ENCODE measurements at places on chromosomes 6 and 20.
A peak's percentile ranks its signal among the peaks of the same experiment; 100 is the strongest.

GRCh38 chr6:113642001-113642713, 215.0 kb upstream of the MARCKS start:
- peak; percentile 96 for DNase-seq

- DNase-seq, result no peak
These were observed 1930.9 kb upstream of the DEFB115 start for GRCh38 chr20:29326376-29327070.

DNA sequence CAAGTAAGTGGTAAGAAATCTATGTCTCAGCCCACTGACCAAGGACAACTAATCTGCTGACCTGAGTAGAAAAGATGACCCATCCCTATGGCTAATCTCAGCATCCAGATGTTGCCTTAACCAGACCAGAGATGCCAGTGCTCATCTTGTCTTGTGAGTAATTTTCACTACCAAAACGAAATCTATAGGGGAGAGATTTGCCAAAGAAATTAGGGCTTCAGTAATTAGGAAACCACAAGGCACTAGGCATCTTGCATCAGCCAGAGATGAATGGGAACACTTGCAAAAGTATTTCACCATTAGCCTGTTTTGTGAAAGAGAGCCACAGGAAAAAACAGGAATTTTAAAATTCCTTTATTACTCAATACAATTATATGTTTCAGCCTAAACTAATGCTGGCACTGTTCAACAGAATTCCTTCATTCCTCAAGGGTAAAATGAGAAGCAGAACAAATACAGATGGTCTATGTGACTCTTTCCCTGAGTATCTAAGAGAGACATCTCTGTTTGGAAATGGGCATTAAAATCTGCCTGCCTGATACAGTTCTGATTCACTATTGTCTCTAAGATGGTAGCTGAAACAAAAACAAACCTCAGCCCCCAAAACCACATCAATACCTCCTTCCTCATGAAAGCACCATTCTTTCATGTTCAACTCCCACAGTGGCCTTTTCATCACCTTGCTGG, 87.8 kb downstream of the GMDS start:
- DNase-seq, result peak; percentile 53

GRCh38 chr6:170207586-170208181, 83.2 kb downstream of the DLL1 start:
- no peak for DNase-seq

GRCh38 chr6:44415449-44415848, 27.9 kb downstream of the CDC5L start:
- DNase-seq, result no peak

GRCh38 chr6:104046426-104046825, 813.3 kb downstream of the HACE1 start:
- DNase-seq, result no peak

- no peak for DNase-seq
These were observed 572.9 kb upstream of the NOX3 start for GRCh38 chr6:156028335-156029131.

- no peak for DNase-seq
These were observed 65.8 kb upstream of the CCDC167 start for GRCh38 chr6:37565267-37566110.

GRCh38 chr20:22768266-22769178, 184.2 kb upstream of the FOXA2 start:
- no peak for DNase-seq

GRCh38 chr6:36290668-36291620, 21.1 kb downstream of the PNPLA1 start:
- peak; percentile 99 for DNase-seq

DNA sequence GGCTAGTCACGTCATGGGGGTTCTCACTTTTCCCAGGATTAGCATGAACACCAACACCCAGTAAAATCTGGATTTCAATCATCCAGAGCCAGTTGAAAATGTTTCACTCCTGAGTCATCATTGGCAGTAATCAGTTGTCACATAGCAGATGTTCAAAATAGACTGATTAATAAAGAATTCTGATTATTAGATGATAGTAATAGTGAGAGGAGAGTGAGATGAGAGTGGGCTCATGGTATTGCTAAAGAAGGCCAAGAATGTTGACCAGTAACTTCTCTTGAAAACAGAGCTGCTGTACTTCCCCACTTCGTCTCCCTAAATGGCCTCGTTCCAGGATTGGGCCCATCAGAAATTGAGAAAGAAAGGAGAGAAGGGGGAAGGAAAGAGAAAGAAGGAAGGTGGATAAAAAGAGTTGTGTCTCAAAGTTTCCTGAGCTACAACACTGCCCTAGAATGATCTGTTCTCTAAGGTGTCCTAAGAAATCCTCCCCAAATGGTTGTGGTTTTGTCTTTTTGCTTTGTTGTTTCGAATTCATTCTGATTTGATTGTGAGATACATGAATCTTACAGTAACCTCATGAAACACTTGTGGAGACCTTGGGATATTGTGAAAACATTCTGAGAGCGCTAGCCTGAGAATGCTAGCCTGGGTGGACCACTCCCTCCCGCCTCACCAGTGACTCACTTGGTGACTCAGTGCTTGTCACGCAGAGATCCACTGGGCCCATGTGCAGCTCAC, 502.2 kb upstream of the JARID2 start:
- DNase-seq, result peak; percentile 96

DNA sequence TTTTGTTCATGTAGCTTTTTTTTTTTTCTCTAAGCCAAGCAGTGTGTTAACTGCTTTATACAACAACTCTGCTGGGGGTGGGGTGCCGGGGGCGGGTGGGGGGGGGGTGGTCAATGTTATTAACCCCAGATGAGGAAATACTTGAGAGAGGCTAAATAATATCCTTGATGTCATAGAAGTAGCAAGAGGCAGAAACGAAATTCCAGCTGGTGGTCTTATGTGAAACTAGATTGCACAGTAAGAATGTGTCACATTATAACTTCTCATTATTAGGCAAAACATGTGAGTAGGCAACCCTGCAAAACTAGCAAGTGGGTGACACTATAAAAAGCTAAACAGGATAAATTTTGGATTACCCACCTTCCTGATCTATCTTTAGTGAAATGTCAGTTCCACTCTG, 12.8 kb downstream of the MYLK4 start:
- peak; percentile 28 for DNase-seq

DNA sequence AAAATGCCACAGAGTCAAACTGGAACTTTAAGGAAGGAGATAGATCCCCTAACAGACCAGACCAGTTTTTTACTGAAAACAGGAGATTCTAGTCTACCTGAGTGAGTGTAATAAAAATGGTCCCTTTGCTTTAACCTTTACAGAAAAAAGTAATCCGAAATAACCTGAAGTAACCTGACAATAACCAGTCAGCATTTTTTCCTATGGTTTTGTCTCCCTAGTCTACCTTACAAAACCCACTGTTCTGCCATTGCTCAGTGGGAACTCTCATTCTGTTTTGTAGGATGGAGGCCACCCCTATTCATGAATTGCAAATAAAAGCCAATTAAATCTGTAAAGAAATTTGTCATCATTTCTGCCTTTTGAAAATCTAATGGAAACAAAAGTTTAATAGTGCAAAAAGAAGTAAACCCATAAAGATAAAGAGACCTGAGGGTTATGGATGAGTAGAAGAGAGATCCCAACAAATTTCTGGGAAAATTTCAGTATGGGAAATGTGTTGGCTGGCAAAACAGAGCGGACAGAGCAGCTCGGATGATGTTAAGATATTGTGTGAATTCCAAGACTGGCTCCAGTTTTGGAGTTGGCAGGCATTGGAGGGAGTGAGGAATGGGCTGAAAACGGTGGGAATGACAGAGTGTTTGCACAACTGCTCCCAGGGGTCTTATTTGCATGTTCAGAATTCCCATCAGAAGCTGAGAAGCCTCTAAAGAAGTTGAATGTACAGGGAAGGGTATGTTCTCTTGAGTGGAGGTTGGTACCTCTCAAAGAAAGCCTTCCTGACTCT, 104.7 kb upstream of the RALGAPA2 start:
- DNase-seq, result no peak

DNA sequence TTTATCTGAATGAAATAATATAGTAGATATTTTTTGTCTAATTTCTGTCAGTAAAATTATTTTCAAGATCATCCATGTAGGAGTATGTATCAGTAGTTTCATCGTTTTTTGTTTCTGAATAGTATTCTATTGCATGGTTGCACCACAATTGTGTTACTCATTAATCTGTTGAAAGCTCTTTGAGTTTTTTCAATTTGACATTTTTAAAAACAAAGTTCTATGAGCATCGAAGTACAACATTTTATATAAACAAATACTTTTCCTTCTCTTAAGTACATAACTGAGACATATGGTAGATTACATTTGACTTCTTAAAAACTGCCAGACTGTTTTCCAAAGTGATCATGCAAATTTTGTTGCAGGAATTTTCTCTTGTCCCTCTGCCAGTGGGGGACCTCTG, 1113.1 kb upstream of the CITED2 start:
- no peak for DNase-seq

DNA sequence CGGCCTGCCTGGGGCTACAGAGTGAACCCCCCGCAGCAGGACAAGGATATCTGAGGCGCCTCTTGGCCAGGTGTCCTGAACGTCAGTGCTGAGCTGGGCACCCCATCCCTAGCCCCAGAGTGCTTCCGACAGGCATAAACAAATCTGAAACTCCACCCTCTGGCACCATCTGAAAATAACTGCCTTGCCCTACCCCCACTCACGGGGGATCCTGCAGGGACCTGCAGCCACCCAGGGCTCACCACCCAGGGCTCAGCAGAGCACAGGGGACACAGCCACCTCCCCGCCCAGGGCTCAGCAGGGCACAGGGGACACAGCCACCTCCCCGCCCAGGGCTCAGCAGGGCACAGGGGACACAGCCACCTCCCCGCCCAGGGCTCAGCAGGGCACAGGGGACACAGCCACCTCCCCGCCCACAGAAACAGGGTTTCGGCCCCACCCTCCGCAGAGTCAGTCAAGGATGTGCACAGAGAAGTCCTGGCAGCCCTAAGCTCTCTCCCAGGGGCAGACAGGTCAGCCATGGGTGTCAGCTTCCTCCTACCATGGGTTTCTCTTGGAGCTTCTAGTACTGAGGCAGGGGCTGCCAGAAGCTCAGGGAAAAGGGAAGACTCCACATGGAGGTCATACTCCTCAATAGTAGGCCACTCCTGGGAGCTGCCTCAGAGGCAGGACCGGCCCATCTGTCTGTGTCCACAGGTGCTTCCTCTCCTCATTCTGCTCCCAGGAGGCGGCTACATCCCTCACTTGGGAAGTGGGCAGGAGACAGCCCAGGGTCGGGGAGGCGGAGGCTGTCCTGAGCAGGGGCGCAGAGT, 4.6 kb downstream of the UCKL1 start:
- no peak for DNase-seq

DNA sequence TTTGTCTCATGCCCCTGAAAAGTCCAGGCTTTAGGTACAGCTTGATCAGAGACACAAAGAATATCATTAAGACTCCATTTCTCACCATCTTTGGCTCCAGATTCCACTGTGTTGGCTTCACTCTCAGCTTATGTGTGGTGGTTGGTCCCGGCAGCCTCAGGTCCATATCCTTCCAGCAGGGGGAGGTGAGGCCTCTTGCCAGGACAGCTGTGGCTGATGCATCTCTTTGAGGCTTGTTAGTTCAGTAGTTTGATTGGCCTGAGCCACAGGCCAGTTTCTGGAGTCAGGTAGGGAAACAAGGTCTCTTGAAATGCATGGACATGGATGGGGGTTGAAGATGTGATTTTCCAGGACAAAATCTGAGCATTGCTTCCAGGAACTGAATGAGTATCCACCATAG, 62.4 kb downstream of the JAG1 start:
- peak; percentile 27 for DNase-seq

- DNase-seq, result no peak
These were observed 18.7 kb downstream of the RAMACL start for GRCh38 chr6:166567813-166568212.

GRCh38 chr20:4011226-4011975, 4.0 kb downstream of the RNF24 start:
- DNase-seq, result peak; percentile 77

- DNase-seq, result peak; percentile 86
These were observed 76.2 kb downstream of the FAM229B start for GRCh38 chr6:112163295-112164257.

- no peak for DNase-seq
These were observed 7.4 kb downstream of the SNX9 start for GRCh38 chr6:157830354-157831017.

GRCh38 chr6:1437553-1438406, 48.4 kb downstream of the FOXF2 start:
- no peak for DNase-seq

GRCh38 chr6:138467901-138468300, 31.4 kb downstream of the NHSL1 start:
- DNase-seq, result no peak

DNA sequence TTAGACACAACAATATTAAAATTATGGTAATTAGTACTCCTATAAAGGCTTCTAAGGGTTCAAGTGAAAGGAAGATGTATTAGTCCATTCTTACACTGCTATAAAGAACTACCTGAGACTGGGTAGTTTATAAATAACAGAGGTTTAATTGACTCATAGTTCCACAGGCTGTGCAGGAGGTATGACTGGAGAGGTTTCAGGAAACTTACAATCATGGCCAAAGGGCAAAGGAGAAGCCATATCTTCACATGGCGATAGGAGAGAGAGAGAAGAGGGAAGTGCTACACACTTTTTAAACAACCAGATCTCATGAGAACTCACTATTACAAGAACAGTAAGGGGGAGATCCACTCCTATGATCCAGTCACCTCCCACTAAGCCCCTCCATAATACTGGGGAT, 52.9 kb downstream of the TINAG start:
- no peak for DNase-seq

- no peak for DNase-seq
These were observed 82.0 kb downstream of the PTPRK start for GRCh38 chr6:128438393-128438792.

- peak; percentile 85 for DNase-seq
These were observed 5.1 kb downstream of the IGF2R start for GRCh38 chr6:159973951-159974350.

GRCh38 chr6:134047673-134048072, 4.8 kb downstream of the SLC2A12 start:
- DNase-seq, result no peak

GRCh38 chr6:733431-734219, 40.7 kb upstream of the EXOC2 start:
- no peak for DNase-seq

DNA sequence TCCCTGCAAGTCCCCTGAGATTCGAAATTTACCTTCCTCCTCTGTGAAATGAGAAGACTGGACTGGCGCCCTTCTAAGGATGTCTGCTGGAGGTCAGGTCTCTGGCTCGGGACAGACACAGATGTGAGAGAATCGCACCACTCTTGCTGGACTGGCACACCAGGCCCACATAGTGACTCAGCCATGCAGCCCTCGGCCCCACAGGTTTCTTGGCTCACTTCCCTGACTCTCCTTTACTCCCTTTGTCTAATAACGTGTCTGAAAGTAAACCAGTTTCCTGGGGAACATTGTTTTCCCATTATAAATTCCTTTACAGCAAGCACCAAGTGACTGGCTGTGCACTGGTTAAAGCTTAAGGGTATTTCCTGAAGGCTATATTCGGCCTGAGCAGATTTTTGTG, 106.7 kb upstream of the PLEKHG1 start:
- DNase-seq, result no peak

DNA sequence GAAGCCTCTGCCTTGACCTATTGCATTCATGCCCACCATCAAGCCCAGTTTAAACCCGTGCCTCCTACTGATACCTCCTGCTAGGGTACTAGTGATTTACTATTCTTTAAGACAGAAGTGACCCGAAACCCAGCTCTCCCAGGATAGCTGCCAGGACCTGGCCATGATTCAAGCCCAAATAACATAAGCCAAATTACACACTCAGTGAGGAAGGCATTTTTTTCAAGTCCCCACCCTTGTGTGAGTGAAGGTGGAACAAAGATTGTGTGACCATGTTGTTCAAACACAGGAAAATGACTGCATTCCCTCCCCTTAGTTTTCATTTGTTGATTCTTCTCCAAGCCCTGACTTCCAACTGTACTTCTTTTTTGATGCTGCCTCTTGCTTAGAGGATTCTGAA, 3.7 kb upstream of the KAT14 start:
- no peak for DNase-seq

GRCh38 chr20:58755766-58756449, 63.3 kb downstream of the NPEPL1 start:
- no peak for DNase-seq
